Stimulated activated CD8-positive, alpha-beta memory T cell treated with anti-CD3 and anti-CD28 coated beads, Interleukin-2, amount 100 ng/mL, for 1 hour (primary cell): ENCODE measurements at places on chromosomes 3 and 15.

- no peak for DNase-seq
These were observed 39.0 kb downstream of the CD200R1L start for GRCh38 chr3:112807685-112808084.

- DNase-seq = no peak
These were observed 514.3 kb upstream of the PPP2R3A start for GRCh38 chr3:135451037-135451785.

DNA sequence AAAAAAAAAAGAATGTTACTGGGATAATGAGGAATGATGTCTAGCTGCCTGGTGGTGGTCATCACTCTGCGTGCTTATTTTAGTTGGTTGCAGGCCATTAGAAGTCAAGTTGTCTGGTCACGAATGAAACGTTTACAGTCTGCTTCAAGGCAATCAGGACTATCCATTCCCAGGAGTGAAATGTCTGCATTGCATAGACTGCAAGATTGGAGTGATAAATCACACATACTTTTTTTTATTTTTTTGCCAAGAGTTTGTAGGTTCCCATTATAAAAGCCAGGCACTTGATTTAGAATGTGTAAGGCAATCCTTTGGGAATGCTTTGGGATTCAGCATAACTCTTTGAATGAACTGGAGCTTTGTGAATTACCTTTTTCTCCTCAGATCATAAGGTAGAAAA lies 132.3 kb downstream of the STAC start:
- DNase-seq = no peak

GRCh38 chr3:158097593-158098308 lies 8.5 kb downstream of the SHOX2 start:
- no peak for DNase-seq

GRCh38 chr15:101579631-101580163 lies 72.5 kb downstream of the TM2D3 start:
- DNase-seq = no peak

- DNase-seq = no peak
These were observed 425.8 kb downstream of the ROBO1 start for GRCh38 chr3:79341961-79342360.
